HCT116 (cell line): ENCODE measurements at places on chromosomes 3 and 15. TPM values are rescaled to one million over a fixed set of nuclear protein-coding genes. Genes with fewer than 3 reads are reported as not detected.

The PLSCR5 gene
- total RNA-seq = not detected

DNA sequence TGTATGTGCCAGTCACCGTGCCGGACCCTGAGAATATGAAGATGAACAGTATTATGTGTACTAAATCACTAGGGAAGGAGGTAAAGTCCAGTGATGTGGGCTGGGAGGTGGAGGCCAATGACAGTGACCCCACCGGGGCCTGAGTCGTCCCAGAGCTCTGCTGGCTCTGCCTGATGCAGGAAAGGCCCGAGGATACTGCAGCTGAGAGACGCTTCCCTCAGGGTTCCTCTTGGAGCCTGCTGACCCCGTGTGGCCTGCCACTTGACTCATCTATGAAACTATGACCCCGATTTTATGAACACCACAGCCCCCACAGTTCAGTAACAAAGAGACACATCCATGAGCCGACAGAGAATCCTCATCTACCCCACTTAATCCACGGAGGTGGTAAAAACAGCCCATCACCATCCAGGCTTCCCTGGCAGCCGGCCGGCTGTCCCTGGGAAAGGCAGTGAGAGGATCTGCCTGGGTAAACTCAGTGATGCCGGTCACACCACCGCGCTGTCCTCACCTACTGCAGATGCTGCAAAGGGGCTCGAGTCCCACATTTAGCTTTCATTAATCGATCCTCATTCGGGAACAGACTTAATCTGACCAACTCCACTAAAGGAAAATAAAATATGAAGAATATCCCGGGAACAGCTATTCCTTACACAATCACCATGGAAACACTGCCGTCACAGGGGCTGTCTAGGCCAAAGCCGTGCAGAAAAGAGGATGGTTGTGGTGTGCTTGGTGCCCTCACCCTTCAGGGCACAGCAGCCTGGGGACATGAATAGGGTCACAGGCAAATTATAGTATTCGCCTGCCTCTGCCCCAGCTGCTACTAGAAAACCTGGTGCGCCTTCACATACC, 82.9 kb downstream of the ARRDC4 start:
- DNase-seq = no peak

The DNAH12 gene
- total RNA-seq = not detected

The TSC22D2 gene
- 20.0 TPM for total RNA-seq

DNA sequence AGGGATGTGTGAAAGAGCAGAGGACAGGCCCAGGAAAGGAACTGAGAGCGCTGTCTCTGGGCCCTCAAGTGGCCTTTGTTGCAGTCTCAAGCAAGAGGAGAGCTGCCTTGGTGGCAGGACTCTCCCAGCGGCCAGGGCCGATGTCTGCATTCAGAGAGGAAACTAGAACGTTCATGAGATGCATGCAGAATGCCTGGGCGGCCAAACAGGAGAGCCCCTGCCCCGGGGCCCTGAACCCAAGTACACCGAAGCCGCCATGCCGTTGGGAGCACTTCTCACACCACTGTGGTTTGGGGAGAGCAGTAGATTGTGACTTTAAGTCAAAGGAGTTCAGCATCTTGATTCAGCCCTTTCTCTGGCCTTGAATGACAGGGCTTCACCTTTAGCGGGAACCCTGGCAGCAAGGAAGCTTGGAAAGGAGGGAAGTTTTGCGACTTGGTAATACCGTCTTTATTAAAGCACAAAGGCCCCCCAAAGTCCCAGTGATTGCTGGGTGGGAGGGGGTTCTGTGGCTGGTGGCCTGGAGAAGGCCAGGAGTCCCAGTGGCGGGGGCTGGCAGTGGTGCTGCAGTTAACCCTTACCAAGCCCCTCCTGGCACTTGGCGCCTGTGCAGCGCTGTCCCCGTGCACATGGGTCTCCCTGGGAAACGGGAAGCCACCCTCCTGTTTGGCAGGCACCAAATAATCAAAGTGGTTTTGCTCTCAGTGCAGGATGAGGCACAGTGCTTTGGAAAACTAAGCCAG, 36.2 kb downstream of the SLC6A11 start:
- no peak for DNase-seq

DNA sequence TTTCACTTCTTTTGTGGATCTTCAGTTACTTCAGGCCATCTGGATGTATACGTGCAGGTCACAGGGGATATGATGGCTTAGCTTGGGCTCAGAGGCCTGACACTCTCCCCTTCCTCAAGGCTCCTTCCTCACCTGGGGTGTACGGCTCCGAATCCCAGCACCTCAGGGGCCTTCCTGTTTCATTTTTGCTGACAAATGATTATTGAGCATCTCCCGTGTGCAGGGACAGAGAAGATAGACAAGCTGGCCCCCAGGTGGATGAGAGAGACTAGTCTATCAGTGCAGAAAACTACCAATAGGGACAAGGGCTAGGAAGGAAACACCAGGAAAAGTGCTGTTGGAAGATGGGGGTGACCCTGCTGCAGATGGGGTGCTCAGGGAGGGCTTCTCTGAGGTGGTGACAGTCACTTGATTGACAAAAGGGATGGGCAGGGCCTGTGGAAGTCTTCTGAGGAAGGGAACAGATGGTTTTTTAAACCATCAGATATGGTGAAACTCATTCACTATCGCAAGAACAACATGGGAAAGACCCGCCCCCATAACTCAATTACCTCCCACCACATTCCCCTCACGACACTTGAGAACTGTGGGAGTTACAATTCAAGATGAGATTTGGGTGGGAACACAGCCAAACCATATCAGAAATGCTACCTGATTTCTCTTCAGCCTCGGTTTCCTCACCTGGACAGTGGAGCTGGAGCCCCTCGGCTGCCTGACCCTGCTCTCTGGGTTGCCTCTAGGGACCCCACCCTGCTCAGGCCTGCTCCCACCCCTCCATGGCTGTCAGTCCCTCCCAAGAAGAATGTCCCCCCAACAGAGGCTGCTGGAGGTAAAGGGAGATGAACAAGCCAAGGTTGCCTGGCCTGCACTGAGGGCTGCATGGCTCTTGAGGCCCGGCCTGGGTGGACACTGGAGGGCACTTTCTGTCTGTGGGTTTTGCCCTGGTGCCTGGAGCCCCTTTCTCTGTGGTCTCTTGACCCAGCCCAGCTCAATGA, 37.2 kb upstream of the ACAD9 start:
- no peak for DNase-seq

- no peak for DNase-seq
Measured at GRCh38 chr3:108412121-108412750, 98.2 kb downstream of the MYH15 start.

- DNase-seq = no peak
Measured at GRCh38 chr15:66047321-66048024, 178.2 kb downstream of the RAB11A start.

The ZCWPW2 gene
- 1.1 TPM for total RNA-seq

DNA sequence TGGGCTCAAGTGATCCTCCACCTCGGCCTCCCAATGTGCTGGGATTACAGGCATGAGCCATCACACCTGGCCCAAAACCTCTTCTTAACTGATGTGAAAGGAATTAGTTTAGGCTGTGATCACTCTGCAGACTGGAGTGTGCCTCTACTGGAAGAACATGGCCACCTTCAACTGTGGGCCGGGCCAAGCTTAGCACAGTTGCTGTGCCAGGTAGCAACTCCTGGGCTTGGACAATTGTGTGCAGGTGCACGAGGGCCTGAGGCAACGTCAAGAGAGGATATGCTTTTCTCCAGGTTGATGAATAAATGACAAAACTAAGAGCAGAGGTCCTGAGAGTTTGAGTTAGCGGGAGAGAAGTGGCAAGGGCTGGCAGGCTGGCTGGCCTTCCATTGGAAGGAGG, 6.5 kb downstream of the FAH start:
- DNase-seq = no peak

- no peak for DNase-seq
Measured at GRCh38 chr15:48596841-48597240, 48.7 kb downstream of the FBN1 start.

- peak; percentile 83 for DNase-seq
Measured at GRCh38 chr3:114642951-114643741, 349.3 kb downstream of the TIGIT start.
